ENCODE measurements at places on chromosomes 13 and 19.

GRCh38 chr13:33745370-33746324 lies 72.3 kb upstream of the RFC3 start:
- DNase-seq: no peak

DNA sequence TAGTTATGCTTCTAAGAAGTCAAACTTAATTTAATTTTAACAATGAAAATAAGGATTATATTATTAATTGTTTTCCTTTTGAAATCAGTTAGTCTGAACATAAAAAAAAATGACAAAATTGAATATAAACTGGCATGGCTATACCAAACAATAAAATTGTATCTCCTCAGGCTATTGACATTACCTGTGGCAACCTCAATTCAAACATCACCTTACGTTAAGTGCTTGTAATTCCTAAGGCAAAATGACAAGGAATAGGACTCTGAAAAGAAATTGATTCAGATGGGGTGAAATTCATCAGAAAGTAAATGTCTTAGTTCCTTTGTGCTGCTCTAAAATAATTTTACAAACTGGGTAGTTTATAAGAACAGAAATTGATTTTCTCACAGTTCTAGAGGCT lies 89.5 kb downstream of the SLITRK6 start:
- DNase-seq: no peak

DNA sequence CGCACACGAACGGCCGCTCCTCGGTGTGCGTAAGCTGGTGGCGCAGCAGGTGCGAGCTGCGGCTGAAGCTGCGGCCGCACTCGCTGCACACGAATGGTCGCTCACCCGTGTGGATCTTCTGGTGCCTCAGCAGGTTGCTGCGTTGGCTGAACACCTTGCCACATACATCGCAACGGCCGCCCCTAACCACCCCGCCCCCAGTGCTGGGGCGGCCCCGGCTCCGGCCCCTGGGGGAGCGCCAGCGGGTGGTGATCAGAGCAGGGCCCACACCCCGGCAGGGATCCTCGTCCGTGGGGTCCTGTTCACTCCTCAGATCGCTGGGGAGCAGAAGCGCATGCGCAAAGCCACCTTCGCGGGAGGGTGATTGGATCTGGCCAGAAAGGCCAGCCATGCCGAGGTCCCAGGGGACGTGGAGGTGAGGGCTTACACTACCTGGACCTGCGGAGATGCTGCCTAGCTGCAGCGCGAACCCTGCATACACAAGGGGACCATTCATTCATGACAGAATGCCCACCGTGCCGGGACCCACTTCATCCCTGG lies 4.7 kb upstream of the UBE2M start:
- DNase-seq: no peak

DNA sequence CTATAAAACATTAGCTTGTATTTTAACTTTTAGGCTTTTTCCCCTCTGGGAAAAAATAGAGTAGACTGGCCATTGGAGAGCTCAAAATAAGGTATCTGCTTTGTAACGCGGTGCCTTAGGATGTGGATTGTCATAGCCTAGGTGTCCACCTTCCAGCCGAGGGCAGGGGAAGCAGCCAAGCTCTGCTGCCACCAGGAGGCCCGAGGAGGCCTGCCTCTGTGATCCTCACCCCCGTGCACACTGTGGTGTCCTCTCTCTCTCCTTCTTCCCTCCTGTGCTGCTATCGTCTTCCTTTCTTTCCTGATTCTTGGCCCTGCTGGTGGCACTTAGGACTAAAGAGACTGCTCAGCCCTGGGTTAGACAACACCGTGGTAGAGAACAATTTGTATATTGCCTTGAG lies 11.3 kb downstream of the HNRNPM start:
- no peak for DNase-seq

DNA sequence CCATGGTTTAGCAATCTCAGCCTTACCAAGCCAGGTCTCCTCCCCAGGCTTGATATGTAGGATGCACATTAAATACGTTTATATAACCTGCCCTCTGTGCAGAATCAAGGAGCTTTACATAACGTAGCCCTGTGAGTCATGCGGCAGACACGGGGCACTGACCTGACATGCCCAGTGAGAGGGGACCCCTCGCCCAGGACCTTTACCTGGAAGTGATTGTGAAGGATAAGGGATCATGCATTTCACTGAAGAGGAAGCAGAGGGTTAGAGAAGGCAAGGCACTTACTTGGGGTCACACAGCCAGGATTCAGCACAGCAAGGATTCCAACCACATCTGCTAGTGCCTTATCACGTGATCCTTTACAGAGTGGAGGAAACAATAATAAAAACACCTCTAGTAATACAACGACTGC lies 18.9 kb upstream of the FOSB start:
- DNase-seq: no peak

DNA sequence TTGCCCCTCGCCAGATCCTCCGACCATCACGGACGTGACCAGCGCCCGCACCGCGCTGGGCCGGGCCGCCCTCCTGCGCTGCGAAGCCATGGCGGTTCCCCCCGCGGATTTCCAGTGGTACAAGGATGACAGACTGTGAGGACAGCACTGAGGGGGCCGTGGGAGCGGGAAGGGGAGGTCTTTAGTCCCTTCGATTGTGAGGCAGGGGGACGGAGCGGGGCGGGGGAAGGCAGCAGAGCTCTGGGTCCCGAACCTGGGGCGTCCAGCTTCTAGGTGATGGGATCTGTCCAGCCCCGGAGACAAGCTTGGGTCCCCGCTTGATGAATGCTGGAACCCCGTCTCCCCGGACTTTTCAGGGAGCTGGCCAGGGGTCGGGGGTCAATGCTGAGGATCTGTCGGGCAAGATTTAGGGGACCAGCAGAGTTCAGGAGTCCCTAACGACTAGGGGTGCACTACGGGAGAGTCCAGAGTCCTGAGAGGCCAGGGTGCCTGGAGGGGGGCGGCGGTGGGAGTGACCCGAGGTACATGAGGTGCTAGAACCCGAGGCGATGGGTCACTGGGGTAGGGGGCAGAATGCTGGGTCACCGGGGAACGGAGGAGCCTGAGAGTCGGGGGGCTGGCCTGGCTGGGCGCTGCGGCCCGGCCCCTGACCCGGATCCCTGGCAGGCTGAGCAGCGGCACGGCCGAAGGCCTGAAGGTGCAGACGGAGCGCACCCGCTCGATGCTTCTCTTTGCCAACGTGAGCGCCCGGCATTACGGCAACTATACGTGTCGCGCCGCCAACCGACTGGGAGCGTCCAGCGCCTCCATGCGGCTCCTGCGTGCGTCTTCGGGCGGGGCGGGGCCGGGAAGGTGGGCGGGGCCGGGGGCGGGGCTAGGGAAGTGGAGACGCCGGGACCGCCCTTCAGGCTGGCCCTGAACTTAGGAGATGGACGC lies 14.6 kb downstream of the VSIG10L start:
- no peak for DNase-seq

DNA sequence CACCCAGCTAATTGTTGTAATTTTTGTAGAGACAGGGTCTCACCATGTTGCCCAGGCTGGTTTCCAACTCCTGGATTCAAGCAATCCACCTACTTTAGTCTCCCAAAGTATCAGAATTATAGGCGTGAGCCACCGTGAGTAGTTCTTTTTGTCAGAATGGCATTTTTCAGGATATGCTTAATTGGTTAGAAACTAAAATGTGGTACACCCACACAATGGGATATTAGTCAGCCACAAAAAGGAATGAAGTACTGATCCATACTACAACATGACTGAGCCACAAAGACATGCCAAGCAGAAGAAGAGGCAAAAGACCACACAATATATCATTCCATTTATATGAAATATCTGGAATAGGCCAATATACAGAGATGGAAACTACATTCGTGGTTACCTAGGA lies 41.7 kb upstream of the MAP3K10 start:
- DNase-seq: no peak

- DNase-seq: no peak
These were observed 44.2 kb downstream of the MBNL2 start for GRCh38 chr13:97266332-97266731.

DNA sequence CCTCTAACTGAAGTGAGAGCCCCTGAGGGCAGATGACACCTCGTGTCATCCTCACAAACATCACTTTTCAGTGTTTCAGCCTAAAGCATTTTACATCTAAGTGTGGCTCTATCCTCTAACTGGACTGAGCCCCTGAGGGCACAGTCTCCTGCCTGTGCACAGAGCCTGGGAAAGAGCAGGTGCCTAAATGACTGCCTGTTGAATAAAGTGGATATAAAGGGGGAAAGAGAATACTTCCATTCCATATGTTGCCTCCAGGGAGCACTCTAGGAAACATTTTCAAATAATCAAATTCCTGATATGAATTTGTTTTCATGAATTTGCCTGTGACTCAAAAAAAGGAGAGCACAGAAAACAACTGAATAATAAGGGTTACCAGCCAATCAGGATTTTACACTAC lies 32.2 kb downstream of the CNMD start:
- no peak for DNase-seq

DNA sequence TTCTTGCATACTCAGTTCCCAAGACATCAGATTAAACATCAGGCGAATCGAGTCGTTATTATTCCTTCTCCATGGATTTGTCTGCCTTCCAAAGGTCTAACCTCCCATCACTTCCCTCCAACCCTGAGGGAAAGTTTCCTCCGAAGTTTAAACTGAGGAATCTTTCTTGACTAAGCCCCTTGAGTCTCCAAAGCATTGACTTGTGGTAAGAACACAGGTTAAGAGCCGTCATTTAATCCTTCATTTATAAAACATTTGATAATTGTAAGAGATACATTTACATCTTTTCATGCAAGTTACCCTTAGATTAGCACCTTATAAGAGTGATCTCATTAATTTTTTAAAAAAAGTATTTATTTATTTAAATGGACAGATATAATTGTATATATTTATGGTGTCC lies at the start of gene OR7A10:
Gene OR7A10, minus strand, starts transcription at position 101 of the 400 bp plus-strand sequence. CDS start 7,045 bp downstream, outside the sequence.
- DNase-seq: no peak

- DNase-seq: no peak
These were observed 20.8 kb upstream of the FBXL3 start for GRCh38 chr13:77047649-77048343.

- DNase-seq: no peak
These were observed 117.7 kb upstream of the GJB6 start for GRCh38 chr13:20349564-20350381.

DNA sequence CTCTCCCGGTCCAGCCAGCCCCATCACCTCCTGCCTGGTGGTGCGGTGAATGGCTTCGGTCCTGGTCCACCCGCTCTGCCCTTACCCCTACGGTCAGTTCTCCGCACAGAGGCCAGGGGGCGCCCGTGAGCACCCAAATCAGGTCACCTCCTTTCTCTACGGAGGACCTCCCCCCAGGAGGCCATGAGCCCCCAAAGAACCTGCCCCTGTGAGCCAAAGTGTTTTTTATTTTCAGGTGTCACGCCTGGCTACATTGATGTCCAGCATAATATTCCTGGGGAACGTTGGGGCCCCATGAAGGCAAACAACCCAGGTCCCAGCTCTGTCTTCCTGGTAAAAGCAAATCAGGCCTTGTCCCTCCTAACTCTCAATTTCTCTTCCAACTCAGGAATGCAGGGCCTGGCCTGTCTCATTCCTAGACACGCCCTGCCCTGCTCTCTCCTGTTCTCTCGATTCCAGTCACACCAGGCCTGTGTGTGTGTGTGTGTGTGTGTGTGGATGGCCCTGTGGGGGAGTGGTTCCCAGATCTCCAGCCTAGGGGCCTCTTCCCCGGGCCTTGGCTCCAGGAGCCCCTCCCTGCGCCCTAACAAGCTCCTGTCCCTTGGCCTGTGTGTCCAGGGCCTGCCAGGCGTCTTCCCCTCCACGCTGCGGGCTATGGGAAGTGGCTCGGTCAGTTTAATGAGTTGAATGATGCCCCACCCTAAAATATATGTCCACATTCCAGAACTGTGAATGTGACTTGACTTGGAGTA lies 9.7 kb upstream of the GIPC1 start:
- no peak for DNase-seq

GRCh38 chr13:26435171-26435570 lies 122.3 kb upstream of the WASF3 start:
- DNase-seq: no peak

All from cortex of kidney (tissue), 1 donor.